Calu3 (cell line): ENCODE measurements at places on chromosomes 16 and 17. TPM values are rescaled to one million over a fixed set of nuclear protein-coding genes. Genes with fewer than 3 reads are reported as not detected.

SCO1 gene
- 27.4 and 29.4 TPM in 2 replicates for total RNA-seq

ABCA3 gene
- 7.6 and 9.6 TPM in 2 replicates for total RNA-seq

CCDC144A gene
- 15.9 and 16.8 TPM in 2 replicates for total RNA-seq

ARL5C gene
- total RNA-seq = not detected in 2 replicates

CCL17 gene
- total RNA-seq = not detected in 2 replicates

C16orf82 gene
- total RNA-seq = not detected in 2 replicates

WNK4 gene
- total RNA-seq = 0.33 and 0.73 TPM in 2 replicates

CEMP1 gene
- 0.86 and 0.90 TPM in 2 replicates for total RNA-seq

CHST4 gene
- total RNA-seq = 72.9 and 105 TPM in 2 replicates

ALDH3A1 gene
- total RNA-seq = 0.38 and 0.47 TPM in 2 replicates

SLC5A10 gene
- not detected in 2 replicates for total RNA-seq

GRIN2A gene
- total RNA-seq = 34.6 and 46.9 TPM in 2 replicates

TAT gene
- 0.10 TPM in 1 of 2 replicates, not detected in the other for total RNA-seq

SPECC1 gene
- 42.3 and 53.5 TPM in 2 replicates for total RNA-seq

KRT15 gene
- total RNA-seq = 83.0 and 86.8 TPM in 2 replicates

C16orf92 gene
- not detected in 2 replicates for total RNA-seq

GRB7 gene
- total RNA-seq = 2,531 and 2,746 TPM in 2 replicates

PLA2G10 gene
- 3.3 and 6.3 TPM in 2 replicates for total RNA-seq

TBC1D28 gene
- not detected in 2 replicates for total RNA-seq
